ENCODE measurements at places on chromosomes 5 and 9. TPM values are rescaled to one million over a fixed set of nuclear protein-coding genes. Genes with fewer than 3 reads are reported as not detected.

ZBED3 gene
- total RNA-seq = 0.29 TPM

SH3RF2 gene
- 6.8 TPM for total RNA-seq

SAXO1 gene
- total RNA-seq = not detected

IL33 gene
- total RNA-seq = not detected
